Right atrium auricular region (tissue), 2 donors: ENCODE measurements at places on chromosomes 11 and 22. TPM values are rescaled to one million over a fixed set of nuclear protein-coding genes. Genes with fewer than 3 reads are reported as not detected.

DNA sequence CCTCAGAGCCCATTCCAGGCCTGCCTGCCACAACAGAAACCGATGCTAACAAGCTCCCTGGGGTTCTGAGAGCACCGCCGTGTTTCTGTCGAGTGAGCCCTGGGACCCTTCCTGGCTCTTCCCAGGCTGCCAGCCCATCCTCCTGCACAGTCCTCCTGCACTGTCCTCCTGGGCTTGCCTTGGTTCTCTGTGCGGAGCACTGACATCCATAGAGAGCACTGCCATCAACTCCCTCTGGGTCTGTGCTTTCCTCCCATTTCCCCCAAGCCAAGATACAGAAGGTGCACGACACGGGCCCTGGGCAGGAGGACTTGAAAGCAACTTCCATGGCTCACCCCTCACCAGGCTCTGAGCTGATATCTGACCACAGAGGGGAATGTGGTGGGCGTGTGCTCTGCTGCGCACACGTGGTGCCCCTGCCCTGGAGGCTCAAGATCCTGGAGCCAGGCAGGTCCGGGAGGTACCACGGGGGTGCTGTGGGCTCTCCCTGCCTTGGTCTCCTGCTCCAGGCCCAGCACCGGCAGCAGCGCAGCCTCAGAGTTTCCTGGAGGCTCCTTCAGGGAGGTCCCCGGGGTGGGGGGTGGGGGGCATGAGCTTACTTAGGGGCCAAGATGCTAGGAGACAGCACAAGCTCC lies 304.2 kb downstream of the BRD1 start:
- no peaks in the 10 kb centered on the region for H3K27me3 ChIP-seq
- no peak for DNase-seq

DNA sequence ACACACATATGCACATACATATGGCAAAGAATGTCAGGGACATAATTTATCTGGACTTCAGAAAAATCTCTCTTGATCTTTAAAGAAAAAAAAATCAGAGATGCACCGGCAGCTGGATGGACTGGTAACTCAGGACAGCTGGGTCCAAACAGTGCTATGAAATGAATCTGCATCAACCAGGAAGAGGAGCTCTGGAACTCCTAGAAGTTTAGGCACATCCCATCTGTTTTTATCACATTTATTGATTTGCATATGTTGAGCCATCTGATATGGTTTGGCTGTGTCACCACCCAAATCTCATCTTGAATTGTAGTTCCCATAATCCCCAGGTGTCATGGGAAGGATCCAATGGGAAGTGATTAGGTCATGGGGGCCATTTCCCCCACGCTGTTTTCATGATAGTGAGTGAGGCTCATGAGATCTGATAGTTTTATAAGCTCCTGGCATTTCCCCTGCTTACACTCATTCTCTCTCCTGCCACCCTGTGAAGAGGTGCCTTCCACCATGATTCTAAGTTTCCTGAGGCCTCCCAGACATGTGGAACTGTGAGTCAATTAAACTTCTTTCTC lies 87.7 kb upstream of the AKIP1 start:
- H3K4me3 ChIP-seq = no peak overlapping the region
- H3K27ac ChIP-seq = no peak overlapping the region
- H3K27me3 ChIP-seq = no peaks in the 10 kb centered on the region
- DNase-seq = no peak
- no peaks in the 10 kb centered on the region for H3K36me3 ChIP-seq

- no peak overlapping the region for H3K27ac ChIP-seq
- no peaks in the 10 kb centered on the region for H3K36me3 ChIP-seq
- H3K27me3 ChIP-seq = no peaks in the 10 kb centered on the region
- H3K4me1 ChIP-seq = peaks cover 45% of the 10 kb centered on the region
- H3K4me3 ChIP-seq = no peak overlapping the region
These were observed 16.6 kb upstream of the NAV2 start for GRCh38 chr11:19696073-19696472.

DNA sequence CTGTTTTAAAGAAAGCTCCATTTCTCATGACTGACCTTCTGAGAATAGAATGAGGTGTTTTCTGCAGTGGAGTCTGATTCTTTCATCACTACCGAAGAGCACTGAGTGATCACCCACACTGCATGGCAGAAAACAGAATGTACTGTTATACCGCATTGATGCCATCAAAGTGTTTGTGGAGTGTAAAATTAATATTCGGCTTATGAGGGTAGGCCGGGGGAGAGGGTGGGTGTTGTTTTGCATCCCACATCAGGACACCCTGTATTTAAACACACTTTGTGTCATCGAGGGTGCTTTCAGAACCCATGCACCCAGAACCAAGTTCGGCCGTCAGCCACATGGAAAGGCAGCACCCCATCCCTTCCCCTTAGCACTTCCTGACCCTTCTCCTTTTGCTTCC lies 41.3 kb upstream of the ETS1 start:
- H3K27ac ChIP-seq = no peak overlapping the region
- H3K4me1 ChIP-seq = no peaks in the 10 kb centered on the region
- peak; percentile 44 for DNase-seq

DNA sequence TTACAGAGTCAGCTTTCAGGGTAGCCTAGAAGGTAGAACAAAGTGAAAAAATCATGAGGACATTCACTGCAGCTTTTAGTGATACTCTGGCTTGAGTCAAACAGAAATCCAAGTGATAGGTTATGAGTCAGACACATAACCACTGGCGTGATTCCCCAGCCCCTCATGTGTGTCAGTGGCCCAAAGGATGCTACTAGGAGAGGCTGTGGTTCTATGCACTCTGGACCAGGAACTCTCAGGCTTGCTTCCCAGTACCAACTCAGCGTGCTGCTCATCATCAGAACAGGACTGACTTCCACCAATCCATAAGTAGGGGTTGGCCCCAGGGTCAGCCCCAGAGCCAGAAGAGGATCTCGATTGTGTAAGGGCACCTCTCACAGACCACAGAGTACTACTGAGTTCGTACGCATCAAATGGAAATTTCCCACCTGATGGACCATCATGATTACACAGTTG lies 116.8 kb downstream of the MED15 start:
- no peaks in the 10 kb centered on the region for H3K36me3 ChIP-seq
- no peaks in the 10 kb centered on the region for H3K27me3 ChIP-seq
- no peaks in the 10 kb centered on the region for H3K4me1 ChIP-seq
- H3K27ac ChIP-seq = no peak overlapping the region
- no peak overlapping the region for H3K4me3 ChIP-seq

DNA sequence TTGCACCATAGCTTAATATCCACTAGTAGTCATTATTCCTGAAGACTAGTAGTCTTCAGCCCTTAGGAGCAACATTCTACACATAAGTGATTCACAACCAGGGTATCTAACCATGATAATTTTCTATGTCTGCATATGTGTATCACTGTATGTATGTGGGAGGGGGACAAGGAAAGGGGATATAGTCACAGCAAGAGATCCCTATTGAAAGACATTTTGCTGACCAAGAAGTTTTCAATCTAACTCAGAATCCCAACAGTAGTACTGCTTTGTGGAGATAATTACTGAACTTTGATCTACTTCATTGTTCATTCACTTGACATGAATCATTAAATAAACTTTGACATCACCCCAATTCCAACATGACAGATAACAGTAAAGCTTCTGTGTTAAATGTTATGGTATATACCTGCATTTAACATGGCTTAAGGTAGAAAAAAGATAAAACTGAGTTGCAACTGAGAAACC lies 10.3 kb downstream of the PIK3C2A start:
- H3K27me3 ChIP-seq = no peaks in the 10 kb centered on the region
- DNase-seq = no peak
- peaks cover 13% of the 10 kb centered on the region for H3K36me3 ChIP-seq
- no peak overlapping the region for H3K27ac ChIP-seq
- no peaks in the 10 kb centered on the region for H3K4me1 ChIP-seq

DNA sequence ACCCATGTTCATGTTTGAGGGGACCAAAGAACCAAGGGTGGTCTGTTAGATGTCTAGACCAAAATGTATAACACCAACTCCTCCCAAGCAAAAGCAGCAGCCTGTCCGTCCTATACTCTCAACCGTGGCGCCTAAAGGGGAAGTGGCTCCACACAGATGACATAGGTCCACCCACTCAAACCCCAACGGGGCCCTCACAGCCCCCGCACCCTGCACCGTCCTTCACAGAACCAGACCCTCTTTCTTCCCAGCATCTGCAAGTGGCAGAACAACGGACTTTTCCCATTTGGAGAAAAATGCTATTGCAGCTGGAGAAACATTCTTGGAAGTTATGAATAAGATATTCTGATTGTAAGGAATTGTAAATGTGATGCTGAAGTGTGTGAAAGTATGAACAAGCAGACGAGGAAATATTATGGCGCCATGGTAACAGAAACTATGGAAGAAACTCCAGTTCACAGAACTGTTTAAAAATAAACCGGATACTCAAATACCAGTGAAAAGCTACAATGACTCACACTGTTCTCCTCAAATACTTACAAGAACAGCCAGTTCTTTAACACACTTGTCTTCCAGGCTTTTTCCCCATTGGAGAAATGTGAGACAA lies 76.5 kb upstream of the ARFGAP3 start:
- no peaks in the 10 kb centered on the region for H3K27me3 ChIP-seq
- H3K36me3 ChIP-seq = no peaks in the 10 kb centered on the region
- peaks cover 100% of the 10 kb centered on the region for H3K4me1 ChIP-seq
- H3K4me3 ChIP-seq = no peak overlapping the region
- no peak for DNase-seq
- peak overlapping the region; percentile 89 for H3K27ac ChIP-seq

- peaks cover 16% of the 10 kb centered on the region for H3K4me1 ChIP-seq
- DNase-seq = no peak
- H3K27ac ChIP-seq = no peak overlapping the region
- no peaks in the 10 kb centered on the region for H3K27me3 ChIP-seq
- H3K4me3 ChIP-seq = no peak overlapping the region
- no peaks in the 10 kb centered on the region for H3K36me3 ChIP-seq
These were observed 1.3 kb upstream of the RFPL2 start for GRCh38 chr22:32205974-32206773.

DNA sequence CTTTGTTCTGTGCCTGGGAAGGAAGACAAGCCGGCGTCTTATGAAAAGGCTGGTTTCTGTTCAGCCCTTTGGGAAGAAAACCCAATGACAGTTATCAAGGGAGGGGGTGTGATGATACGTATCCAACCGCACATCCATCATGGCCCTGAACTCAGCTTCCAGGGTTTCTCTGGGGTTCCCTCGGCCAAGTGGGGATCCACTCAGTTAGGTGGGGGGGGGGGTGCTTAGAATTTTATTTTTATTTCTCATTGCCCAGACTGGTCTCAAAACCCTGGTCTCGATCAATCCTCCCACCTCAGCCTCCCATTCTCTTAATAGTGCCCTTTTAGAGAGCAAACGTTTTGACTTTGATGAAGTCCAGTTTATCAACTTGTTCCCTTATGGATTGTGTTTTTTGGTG lies 25.7 kb downstream of the KCNQ1 start:
- H3K4me1 ChIP-seq = no peaks in the 10 kb centered on the region
- DNase-seq = no peak
- no peak overlapping the region for H3K4me3 ChIP-seq
- H3K36me3 ChIP-seq = no peaks in the 10 kb centered on the region
- H3K27me3 ChIP-seq = no peaks in the 10 kb centered on the region
- H3K27ac ChIP-seq = no peak overlapping the region

GRCh38 chr11:28592141-28592540 lies 484.0 kb downstream of the METTL15 start:
- no peak for DNase-seq
- no peak overlapping the region for H3K27ac ChIP-seq
- H3K4me1 ChIP-seq = no peaks in the 10 kb centered on the region
- no peaks in the 10 kb centered on the region for H3K27me3 ChIP-seq

DNA sequence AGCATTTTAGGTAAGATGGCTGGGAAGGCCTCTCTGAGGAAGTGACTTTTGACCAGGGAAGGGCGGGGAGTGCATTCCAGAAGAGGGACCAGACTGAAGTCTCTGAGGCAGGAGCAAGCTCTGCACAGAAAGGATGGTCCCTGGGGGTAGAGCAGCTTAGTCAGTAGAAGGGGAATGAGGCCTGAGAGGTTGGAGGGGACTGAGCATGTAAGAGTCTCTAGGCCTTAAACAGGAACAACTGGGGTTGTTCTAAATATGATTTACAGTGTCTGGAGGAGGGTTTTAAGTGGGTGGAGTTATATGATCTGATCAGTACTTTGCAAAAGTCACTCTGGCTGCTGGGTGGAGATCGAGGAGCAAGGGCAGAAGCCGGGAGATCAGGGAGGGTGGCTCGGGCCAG lies 31.7 kb upstream of the TEF start:
- no peaks in the 10 kb centered on the region for H3K27me3 ChIP-seq
- no peak overlapping the region for H3K27ac ChIP-seq
- no peak overlapping the region for H3K4me3 ChIP-seq
- no peak for DNase-seq

DNA sequence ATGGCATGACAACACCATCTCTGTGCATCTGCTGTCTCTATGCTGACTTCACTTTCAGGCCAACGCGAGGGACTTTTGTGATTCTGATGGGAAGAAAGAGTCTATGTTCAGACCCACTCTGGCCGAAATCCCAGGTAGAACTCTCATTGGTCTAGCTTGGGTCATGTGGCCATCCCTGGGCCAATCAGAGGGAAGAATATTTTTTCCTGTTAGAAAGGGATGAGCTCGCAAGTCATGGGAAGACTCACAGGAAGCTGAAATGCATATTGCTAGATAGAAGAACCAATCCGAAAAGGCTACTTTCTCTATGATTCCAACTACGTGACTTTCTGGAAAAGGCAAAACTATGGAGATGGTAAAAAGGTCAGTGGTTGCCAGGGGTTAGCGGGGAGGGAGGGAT lies 56.0 kb upstream of the LINC01488 start:
- DNase-seq = no peak
- no peaks in the 10 kb centered on the region for H3K27me3 ChIP-seq
- no peak overlapping the region for H3K4me3 ChIP-seq

DNA sequence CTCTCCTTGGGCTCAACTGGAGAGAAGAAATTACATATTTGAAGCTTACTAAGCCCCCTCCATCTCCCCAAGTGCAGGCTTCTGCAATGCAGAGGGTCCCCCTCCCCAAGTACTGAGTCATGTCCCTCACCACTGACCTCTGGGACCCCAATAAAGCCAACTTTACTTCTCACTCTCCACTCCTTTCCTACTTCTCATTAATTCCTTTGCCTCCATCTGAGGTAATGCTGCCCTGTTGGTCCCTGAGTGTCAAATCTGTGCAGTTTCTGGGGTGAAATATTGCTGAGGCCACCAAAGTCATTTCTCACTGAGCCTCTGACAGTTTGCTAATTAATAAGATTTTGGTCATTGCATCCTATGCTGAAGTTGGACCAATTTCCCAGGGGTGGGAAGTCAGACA lies 101.6 kb downstream of the NELL1 start:
- no peak overlapping the region for H3K27ac ChIP-seq
- no peaks in the 10 kb centered on the region for H3K27me3 ChIP-seq
- H3K4me3 ChIP-seq = no peak overlapping the region
- H3K36me3 ChIP-seq = no peaks in the 10 kb centered on the region
- H3K4me1 ChIP-seq = no peaks in the 10 kb centered on the region

- H3K27ac ChIP-seq = no peak overlapping the region
- H3K27me3 ChIP-seq = no peaks in the 10 kb centered on the region
- H3K4me1 ChIP-seq = no peaks in the 10 kb centered on the region
- H3K4me3 ChIP-seq = no peak overlapping the region
These were observed 29.4 kb downstream of the TUB start for GRCh38 chr11:8110396-8110795.

DNA sequence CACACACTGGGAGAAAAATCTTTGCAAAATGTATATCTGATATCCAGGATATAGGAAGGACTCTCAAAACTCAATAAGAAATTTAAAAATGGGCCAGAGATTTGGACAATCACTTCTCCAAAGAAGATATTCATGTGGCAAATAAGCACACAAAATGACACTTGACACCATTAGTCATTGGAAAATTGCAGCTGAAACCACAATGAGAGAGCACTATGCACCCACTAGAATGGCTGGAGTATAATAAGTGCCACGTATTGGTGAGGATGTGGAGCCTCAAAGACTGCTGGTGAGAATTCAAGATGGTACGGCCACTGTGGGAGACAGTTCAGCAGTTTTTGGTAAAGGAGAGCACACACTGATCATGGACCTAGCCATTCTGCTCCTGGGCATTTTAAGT lies 12.8 kb upstream of the OSBPL5 start:
- H3K4me3 ChIP-seq = no peak overlapping the region
- no peaks in the 10 kb centered on the region for H3K4me1 ChIP-seq
- H3K27ac ChIP-seq = no peak overlapping the region

GRM5 gene
- total RNA-seq = not detected

FDXACB1 gene
- 2.0 TPM for total RNA-seq
